Stimulated activated CD8-positive, alpha-beta memory T cell treated with anti-CD3 and anti-CD28 coated beads, Interleukin-7, amount 100 ng/mL, for 1 hour (primary cell): ENCODE measurements at places on chromosomes 4 and X.

GRCh38 chrX:47807548-47807947 lies 29.2 kb upstream of the ZNF81 start:
- no peak for DNase-seq

DNA sequence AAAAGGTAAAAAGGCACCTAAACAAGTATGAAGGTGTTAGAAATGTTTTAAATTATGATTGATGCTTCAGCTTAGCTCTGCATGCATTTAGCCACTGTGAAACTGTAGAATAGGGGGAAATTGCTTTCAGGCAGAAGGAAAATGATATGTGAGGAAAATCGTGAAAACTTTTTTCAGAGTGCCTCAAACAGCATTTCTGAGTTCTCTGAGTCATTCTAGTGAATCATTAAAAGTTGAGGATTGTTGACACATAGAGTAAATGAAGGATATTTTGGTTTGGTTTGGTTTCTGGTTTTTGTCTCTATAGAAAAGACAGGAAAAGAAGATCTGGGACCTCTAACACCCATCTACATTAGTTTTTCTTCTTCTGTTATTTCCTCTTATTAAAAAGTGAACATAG lies 332.5 kb upstream of the TRAM1L1 start:
- no peak for DNase-seq

- no peak for DNase-seq
Measured at GRCh38 chr4:180665994-180666824, 1577.0 kb upstream of the TENM3 start.

DNA sequence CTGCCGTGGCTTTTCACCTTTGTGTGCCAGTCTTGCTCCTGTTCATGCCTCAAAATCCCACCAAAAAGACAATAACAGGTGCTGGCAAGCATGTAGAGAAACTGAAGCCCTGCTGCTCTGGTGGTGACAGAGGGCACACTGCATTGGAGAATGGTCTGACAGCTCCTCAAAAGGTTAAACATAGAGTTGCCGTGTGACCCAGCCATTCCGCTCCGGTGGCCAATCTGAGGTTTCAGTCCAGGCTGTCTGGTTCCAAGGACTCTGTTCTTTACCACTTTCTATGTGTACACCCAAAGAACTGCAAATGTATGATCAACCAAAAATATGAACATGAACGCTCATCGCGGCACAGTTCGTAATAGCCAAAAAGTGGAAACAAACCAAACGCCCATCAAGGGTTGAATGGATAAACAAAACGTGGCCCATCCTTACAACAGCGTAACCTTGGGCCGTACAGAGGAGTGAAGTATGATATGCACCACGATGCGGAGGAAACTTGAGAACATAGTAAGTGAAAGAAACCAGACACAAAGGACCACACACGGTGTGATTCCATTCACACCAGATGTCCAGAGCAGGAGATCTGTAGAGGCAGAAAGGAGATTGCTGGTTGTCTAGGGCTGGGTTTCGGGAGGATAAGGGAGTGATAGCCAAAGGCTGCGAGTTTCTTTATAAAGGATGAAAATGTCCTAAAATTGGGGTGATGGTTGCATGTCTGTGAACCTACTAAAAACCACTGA lies 33.6 kb upstream of the WFS1 start:
- DNase-seq = no peak

GRCh38 chr4:67880866-67881610 lies 2.8 kb downstream of the TMPRSS11D start:
- DNase-seq = no peak

DNA sequence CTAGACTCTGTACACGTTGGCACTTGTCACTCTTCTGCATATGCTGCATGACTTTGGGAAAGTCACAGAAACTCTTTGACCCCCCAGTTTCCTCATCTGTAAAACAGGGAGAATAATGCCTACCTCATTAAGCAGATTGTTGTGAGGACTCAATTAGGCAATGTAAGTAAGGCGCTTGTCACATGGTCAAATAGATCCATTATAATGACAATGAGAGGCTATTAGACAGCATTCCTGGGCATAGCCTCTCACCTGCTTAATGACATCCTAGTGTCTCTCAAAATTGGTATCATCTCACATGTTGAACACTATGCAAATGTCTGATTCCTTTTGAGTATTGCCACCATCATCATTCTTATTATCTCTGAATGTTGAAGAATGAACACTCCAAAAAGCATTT lies 172.6 kb upstream of the JADE1 start:
- no peak for DNase-seq

DNA sequence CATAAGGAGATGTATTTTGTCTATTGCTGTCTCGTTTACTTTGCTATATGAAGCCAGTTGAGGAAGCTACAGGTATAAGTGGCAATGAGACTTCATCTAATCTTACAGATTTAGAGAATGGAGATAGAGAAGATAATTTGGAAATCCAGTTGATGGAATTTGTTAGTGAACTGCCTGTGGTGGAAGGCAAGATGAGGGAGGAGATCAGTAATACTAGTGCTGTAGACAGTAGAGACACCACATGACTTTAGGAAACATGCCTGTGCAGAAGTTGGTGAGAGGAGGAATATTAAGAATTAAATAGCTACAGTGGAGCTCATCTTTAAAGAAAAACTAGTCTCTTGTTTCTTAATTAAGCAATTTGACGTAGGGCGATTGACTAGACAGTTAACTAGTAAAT lies 51.3 kb downstream of the RBPJ start:
- no peak for DNase-seq

- no peak for DNase-seq
Measured at GRCh38 chr4:6938237-6938636, 28.6 kb downstream of the TBC1D14 start.

GRCh38 chr4:8010618-8011017 lies 71.0 kb upstream of the AFAP1 start:
- DNase-seq = no peak

- DNase-seq = no peak
Measured at GRCh38 chr4:54229631-54230483, 764 bp downstream of the PDGFRA start.

DNA sequence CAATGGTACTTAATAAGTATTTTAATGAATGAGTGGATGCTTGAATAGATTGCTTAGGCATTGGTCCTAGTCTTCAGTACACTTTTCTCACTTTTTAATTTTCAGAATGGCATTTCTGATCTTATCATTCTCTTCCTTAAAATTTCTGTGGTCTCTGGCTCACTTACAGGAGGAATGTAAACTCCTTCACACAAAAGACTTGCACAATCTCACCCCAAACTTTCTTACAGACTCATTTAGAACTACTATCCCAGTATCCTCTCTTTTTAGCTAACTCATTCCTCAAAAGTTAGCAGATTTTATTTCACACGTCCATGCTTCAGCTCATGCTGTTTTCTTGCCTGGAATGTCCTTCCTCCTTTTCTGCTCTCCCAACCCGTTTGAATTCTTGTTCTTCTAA lies 350.1 kb downstream of the GRXCR1 start:
- DNase-seq = no peak

DNA sequence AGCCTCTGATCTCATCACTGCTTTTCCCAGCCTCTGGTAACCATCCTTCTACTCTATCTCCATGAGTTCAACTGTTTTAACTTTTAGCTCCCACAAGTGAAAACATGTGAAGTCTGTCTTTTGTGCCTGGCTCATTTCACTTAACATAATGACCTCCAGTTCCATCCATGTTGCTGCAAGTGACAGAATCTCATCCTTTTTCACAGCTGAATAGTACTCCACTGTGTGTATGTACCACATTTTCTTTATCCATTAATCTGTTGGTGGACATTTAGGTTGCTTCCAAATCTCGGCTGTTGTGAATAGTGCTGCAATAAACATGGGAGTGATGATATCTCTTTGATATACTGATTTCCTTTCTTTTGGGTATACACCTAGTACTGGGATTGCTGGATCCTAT lies 109.5 kb downstream of the FRYL start:
- no peak for DNase-seq

- no peak for DNase-seq
Measured at GRCh38 chr4:124710015-124710741, 2.4 kb downstream of the ANKRD50 start.

DNA sequence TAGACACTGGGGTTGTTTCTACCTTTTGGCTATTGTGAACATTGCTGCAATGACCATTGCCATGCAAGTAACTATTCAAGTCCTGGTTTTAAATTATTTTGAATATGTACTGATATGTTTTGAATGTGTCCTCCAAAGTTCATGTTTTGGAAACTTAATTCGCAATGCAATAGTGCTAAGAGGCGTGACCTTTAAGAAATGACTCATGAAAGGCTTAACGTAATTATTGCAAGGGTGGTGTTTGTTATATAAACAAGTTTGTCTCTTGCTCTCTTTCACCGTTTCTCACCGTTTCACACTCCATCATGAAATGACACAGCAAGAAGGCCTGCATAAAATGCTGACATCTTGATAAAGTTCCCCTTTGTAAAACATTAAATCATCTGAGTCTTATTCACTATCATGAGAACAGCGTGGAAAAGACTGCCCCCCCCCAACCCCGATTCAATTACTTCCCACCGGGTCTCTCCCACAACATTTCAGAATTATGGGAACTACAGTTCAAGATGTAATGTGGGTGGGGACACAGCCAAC lies 506.9 kb upstream of the FAM47C start:
- no peak for DNase-seq

GRCh38 chr4:73856518-73856917 lies 3.4 kb downstream of the PF4V1 start:
- no peak for DNase-seq

GRCh38 chrX:10534611-10535010 lies 85.8 kb downstream of the MID1 start:
- no peak for DNase-seq

DNA sequence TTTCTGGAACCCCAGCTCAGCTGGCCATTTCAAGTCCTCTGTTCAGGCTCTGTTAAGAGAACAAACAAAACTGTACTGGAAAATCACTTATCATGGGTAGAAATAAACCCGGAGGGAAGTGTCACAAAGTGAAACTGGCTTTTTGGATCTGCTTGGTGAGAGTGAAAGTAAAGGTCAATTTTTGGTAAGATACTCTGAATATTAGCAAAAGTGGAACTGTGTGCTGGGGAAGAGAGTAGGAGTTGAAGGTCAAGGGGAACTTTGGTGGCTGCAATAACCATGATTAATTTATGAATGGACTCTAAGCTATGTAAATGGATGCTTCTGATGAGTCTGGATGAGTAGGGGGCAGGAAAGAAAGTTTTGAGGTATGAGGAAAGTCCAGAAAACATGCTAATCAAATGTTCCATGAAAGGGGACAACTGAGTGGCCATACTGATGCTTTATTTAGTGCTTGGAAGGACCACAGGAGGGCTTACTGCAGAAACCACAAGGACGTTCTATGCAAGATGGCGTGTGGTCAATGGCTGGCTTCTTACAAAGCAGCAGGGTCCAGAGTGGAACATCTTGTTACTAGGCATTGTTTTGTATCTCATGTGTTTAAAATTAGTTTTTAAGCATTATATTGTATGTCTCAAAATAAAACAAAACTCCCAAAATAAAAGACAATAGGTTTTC lies 36.8 kb upstream of the TNIP3 start:
- no peak for DNase-seq

GRCh38 chr4:152972821-152973628 lies 36.9 kb downstream of the FHDC1 start:
- no peak for DNase-seq

GRCh38 chr4:105232374-105232773 lies 85.7 kb downstream of the TET2 start:
- DNase-seq = no peak

- DNase-seq = no peak
Measured at GRCh38 chrX:45479196-45479834, 278.6 kb upstream of the DIPK2B start.

DNA sequence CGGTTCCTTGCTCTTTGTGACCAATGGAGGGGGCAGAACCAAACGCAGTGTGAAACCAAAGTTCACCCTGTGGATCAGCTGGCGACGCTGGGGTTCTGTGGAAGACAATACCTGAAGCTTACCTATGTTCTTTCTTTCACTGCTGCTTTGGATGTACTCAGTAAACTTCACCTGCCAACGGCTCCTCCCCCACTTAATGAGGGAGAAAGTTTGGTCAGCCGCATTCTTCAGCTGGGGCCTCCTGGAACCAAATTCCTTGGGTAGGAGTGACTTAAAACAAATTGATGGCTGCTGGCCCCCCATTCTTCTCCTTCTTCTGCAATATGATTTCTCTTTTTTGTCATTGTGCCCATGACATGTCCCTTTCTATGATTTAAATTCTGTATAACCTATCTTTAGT lies 282.4 kb downstream of the ANK2 start:
- no peak for DNase-seq
